Glutamatergic neuron (in vitro differentiated cells): ENCODE measurements at places on chromosomes 11 and 22. TPM values are rescaled to one million over a fixed set of nuclear protein-coding genes. Genes with fewer than 3 reads are reported as not detected.

Gene PHF21A
- 71.1 TPM for total RNA-seq

Gene MIAT
- total RNA-seq = 1,100 TPM

Gene FERMT3
- 2.0 TPM for total RNA-seq

Gene DRD2
- 289 TPM for total RNA-seq

Gene WNT11
- 0.37 TPM for total RNA-seq

Gene SCGB1C1
- total RNA-seq = not detected

Gene APOA5
- not detected for total RNA-seq

Gene IL18
- not detected for total RNA-seq

- no peak for DNase-seq
Measured at GRCh38 chr22:27626675-27627443, 174.7 kb downstream of the MN1 start.

GRCh38 chr22:31155422-31155821, 4.6 kb upstream of the RNF185 start:
- no peak for DNase-seq

- DNase-seq = peak; percentile 19
Measured at GRCh38 chr22:30872285-30873041, 96.1 kb downstream of the MORC2 start.

DNA sequence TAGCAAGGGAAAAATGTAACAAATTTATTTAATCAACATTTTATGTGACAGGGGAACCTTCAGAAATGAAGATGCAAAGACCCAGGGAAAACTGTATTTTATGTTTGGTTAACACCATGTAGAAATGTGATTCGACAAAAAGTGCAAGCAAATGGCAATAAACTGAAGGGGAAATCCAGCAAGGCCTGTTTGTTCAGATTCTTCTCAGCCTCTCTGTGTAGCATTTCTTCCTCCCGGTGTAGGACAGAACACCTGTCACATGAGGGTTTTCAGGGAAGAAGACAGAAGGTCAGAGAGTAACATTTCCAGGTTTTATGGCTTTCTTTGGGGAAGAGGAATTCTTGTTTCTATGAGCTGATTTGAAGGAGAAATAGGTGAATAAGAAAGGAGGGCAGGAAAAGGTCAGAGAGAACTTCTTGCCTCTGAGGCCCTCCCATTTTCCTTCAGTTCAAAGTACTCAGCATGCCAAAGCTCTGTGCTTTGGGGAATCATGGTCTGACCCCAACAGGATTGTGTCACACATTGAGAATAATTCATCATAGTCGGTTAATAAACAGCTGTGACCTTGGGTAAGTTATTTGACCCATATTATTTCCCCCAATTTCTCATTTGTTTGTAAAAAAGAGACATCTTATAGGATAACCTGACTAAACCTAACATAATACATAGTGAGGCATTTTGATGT, 45.5 kb upstream of the ME3 start:
- DNase-seq = no peak

GRCh38 chr11:122977470-122978298, 4.0 kb downstream of the BSX start:
- DNase-seq = peak; percentile 48

DNA sequence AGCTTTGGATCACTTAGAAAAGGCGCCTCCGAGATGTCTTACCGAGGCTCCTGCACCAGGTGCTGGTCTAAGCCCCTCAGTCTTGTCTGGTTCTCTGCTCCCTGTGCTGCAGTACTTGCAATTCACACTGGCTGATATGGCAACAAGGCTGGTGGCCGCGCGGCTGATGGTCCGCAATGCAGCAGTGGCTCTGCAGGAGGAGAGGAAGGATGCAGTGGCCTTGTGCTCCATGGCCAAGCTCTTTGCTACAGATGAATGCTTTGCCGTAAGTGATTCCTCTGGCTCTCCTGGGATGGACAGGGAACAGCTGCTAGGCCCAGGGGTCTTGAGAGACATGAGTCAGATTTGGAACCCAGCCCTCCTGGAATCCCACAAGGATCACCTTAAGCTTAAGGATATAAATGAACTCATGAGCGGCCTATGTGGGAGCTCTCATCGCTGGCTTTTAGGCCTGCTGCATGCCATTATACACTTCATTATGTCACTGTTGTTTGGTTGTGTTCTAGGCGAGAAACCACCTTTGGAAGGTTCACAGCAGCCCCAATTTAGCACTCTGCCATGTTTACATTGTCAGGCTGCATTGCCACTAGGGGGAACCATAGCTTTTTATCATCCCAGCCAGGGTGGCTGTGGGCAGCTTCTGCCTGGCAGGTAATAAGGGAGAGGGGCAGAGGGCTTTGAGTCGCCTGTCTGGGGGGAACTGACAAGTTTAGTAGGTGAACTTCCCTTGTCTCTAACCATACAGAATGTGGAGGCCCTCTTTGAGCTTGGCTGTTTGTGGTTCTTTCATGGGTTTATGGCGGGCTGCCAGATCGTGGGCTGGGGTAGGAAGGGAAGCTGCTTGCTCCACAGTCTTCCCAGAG, 8.5 kb downstream of the ACAD8 start:
- peak; percentile 59 for DNase-seq

- no peak for DNase-seq
Measured at GRCh38 chr11:120917559-120918239, 106.2 kb upstream of the TBCEL start.

DNA sequence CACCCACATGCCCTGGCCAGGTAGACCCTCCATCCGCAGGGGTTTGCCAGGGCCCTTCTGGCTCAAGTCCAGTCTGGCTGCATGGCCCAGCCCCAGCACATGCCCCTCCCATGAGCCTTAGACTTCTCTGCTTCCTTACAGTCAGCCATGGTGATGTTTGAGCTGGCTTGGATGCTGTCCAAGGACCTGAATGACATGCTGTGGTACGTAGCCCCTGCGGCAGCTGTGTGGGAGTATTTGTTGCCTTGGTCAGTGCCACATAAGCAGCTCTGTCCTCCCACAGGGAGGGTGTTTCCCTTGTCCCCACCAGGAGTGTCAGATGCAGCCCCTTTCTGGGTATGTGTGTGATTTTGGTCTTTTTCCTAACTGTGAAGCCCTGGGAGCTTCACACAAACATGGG, 17.5 kb downstream of the CDC45 start:
- DNase-seq = no peak

DNA sequence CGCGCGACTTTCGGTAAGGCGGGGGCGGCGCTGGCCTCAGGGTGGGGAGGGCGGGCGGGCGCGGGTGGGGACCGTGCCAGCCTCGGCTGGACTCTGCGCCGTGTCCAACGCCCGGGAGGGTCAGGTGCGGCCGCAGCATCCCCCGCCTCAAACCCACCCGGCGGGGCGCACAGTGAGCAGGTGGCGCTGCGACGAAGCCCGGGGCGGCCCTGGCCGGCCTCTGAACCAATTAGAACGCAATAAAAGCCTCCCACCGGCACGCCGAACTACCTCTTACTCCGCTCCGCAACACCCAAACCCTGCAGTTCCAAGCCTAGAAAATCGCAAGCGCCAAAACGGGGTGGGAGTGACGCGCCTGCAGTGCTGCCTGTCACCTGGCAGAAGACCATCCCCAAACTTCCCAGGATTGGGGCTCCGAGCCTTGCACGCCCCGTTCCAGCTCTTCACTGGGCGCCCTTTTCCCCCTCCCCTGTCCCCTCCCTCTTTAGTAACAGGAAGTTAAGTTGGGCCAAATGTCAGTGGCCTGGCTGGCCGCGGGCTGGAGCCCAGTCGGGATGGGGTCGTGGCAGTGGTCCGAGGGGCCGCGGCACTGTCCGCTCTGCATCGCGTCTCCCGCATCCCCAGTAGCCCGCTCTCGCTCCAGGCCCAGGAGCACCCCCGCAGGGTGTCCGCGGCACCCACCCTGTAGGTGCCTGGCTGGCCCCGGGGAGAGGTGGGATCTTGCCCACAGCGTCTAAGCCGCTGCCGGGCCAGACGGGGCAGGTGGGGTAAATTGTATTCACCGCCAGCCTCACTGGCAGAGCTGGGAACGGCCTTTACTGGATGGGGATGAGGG, 541 bp downstream of the MICAL2 start:
- DNase-seq = peak; percentile 37

- DNase-seq = no peak
Measured at GRCh38 chr11:48020092-48020755, 39.9 kb downstream of the PTPRJ start.

DNA sequence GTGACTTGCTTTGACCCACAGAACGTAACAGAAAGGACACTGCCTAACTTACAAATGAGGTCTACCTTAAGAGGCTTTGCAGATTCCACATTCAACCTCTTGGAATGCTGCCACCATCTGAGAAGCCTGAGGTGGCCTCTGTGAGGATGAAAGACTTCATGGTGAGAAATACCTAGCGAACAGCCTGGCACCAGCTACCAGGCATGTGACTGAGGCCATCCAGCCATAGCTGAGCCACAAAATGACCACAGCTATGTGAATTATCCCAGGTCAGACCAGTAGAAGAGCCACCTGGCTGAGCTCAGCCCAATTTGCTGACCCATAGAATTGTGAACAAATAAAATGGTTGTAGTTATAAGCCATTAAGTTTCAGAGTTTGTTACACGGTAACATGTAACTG, 37.5 kb downstream of the PPARA start:
- DNase-seq = no peak

DNA sequence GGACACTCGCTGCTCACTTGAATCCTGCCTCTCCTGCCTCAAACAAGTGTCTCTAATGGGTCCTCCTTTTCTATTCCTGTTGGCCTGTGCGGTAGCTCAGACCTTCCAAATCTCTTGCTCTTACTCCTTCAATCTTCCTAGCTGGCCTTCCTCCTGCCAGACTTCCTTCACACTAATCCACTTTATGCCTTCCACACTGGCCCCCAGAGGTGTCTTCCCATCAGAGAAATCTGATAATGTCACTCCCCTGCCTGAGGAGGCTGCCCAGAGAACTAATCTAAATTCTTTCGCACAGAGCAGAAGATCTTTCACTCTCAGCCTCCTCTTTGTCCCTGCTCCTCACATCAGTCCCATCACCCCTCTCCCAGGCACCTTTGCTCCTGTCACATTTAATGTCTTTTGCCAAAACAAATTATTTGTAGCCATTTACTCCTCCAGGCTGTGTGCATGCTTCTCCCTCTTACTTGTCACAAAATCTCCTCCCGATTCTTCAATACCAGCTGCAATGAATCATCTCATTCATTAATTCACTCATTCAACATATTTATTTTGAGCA, 175.7 kb downstream of the MAML2 start:
- no peak for DNase-seq

GRCh38 chr11:32829157-32829679, 509 bp upstream of the PRRG4 start:
- no peak for DNase-seq

DNA sequence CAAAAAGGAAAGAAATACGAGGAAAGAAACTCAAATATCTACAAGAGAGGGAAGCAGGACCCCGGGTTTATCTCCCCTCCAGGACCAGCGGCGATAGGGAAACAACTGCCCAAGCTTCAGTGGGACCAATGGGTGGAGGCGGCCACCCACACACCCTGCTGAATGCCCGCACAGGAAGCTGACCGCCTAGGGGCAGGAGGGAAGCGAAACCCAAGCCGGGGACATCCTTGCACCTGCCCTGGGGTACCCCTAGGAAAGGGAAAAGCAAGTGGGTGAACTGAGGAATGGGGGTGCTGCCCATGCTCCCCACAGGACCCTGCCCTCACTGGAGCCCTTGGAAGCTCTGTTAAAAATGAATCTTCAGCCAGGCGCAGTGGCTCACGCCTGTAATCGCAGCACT, 27.6 kb upstream of the HMOX1 start:
- no peak for DNase-seq

- DNase-seq = no peak
Measured at GRCh38 chr11:85679576-85679975, 6.4 kb downstream of the CCDC89 start.

GRCh38 chr11:3156282-3156660, 8.8 kb downstream of the OSBPL5 start:
- peak; percentile 10 for DNase-seq

DNA sequence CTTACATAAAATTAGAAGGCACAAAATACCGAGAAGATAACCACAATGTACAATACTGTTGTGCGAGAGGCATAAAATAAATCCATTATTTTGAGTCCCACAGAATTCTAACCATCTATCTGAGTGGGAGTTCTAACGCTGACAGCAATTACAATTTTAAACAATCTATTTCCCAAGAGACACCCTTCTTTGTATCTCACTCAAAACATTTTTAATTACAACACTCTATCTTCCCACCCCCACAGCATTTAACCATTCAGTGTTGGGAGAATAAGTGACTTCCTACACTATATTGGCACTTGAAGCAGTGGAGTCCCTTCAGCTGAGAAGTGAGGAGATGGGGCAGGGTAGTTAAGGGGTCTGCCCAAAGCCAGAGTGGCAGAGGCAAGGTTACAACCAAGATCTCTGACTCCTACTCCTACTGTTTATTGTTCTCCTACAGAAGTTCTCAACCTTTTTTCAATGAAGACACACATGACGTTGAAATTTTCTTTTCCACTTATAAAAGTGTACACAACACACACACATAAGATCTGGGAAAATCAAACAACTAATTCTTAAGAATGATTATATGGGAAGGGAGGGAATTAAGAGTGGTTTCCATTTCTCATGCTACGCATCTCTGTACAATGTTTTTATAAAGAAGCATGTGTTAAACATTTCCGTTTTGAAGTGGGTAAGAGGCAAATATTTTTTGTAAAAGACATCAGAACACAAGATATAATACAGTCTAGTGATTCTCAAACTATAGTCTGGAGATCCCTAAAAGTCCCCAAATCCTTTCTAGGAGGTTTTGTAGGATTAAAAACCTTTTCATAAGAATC, 10.9 kb downstream of the SLC25A17 start:
- no peak for DNase-seq

GRCh38 chr11:36292311-36292722, 3.1 kb upstream of the COMMD9 start:
- no peak for DNase-seq

DNA sequence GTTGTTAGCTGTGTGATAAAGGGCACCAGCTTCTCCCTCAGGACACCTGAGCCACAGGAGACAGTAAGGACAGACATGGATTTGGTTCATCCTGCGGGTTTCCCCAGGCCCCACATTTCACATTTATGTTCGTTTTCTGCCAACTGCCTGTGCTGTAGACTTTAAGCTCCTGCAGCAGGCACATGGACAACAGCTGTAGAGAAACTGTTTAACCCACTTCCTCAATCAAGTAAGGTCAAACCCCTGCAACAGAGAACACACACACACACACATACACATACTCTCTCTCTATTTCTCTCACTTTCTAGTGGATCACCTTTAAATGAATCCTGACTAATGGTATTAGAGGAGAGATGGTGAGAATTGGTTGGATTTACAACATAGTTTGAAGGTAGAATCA, 90.7 kb downstream of the C11orf87 start:
- DNase-seq = no peak
